Nucleus accumbens (tissue), 56 donors: ENCODE measurements at places on chromosomes 2 and 18.

DNA sequence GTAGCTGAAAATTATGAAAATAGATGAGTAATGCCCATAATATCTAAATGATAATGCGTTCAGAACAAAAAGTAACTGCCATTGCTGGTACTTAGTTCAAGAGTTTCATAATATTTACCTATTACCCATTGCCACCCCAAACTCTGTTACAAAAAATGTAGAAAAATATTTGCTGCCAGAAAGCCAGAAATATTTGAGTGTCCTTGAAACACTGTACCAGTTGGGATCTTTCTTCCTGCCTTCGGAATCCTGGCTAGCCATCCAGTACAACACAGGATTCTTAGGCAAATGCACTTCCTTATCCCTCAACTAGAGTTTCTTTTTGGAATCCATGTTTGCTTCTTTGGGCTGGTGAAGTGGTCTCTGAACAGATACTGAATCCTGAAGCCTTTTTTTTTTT, 207.1 kb downstream of the MCFD2 start:
- DNase-seq: no peak

DNA sequence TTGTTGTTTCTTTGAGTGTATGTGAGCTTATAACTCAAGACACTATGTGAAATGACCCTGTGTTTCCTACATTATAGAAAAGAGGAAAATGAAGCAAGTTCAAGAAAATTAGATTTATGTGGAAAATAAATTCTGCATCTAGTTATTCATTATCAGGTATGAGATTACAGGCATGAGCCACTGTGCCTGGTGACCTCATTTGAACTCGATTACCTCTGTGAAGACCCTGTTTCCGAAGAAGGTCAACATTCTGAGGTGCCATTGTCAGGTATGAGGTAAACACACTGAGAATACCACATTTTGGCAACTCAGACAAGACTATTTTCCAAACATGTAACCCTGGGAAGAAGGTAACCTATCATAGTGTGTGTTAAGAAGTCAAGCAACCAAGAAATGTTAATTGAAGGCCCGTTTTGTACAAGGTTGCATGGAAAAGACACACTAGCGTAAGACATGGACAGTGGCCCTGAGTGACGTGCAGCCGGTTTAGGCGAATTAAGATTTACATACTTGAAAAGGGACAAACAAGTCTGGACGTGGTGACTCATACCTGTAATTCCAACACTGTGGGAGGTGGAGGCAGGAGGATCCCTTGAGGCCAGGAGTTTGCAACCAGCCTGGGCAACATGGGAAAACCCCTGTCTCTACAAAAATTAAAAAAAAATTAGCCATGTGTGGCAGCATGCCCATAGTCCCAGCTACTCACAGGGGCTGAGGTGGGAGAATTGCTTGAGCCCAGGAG, 186.6 kb downstream of the NEDD4L start:
- DNase-seq: no peak

GRCh38 chr18:63236921-63237846, 82.4 kb downstream of the BCL2 start:
- no peak for DNase-seq

GRCh38 chr2:107380912-107381311, 445.8 kb upstream of the RGPD4 start:
- DNase-seq: no peak

GRCh38 chr2:127743477-127744026, 42.3 kb downstream of the SFT2D3 start:
- DNase-seq: no peak

- DNase-seq: no peak
Observed at GRCh38 chr18:55416791-55417190, 171.2 kb downstream of the TCF4 start.

DNA sequence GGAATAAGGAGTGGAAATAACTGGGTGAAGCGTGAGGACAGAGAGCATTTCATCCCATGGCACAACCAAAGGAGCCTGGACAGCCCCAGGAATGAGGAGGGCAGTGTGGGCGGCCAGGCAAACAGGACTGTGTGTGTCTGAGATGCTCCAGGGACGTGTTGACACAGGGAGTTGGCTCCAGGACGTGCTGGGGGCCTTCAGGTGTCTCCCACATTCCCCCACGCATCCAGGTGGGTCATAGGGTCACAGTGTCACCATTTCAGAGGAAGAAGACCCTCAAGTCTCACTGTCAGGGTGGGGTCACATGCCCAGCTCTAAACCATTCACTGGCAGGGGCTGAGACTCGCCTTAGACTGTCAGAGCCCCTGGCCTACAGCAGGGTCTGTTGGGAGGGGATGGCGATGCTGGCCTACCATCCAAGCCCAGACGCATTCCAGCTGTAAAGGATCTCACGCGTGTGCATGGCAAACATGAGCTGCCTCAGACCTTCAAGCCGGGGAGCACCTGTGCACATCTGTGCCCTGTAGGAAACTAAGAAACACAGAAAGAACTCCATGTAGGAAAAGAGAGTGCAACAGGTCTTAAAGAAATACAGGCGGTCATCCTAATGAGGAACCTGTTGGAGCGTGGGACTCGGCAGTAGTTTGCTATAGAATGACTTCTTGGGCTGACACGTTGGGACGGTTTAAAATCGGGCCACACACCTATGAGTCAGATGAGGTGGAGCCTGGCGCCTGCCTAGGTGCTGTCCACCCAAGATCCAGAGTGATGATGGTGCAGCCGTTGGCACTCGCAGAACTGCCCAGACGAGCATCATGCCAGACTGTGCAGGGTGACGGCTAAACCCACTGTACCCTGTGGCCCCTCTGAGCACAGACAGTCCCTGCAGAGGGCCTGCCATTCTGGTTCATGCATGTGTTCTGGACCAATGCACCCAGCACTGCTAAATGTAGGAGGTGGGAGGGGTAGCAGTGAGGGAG, 17.3 kb downstream of the PARD6G start:
- DNase-seq: no peak

DNA sequence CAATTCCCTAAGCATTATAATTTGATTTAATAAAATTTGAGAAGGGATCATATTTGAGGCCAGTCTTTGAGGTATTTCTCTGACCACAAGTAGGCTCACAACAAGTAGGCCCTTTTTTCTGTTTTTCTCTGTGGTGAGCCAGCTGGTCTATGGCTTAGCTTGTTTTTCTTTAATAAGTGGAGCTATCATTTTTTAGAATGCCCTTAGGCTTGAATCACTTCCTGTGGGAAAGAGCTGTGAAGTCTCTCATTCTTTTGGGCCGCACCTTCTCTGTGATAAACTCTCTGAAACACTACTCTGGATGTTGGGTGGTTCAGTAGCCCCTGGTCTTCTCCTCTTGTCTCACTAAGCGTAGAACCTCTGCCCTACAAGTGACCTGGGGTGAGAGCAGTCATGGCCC, 235.9 kb downstream of the SUCLG1 start:
- DNase-seq: no peak

GRCh38 chr2:232113821-232114220, 152.3 kb downstream of the DIS3L2 start:
- no peak for DNase-seq

GRCh38 chr2:127479219-127479825, 47.0 kb downstream of the IWS1 start:
- DNase-seq: no peak

- DNase-seq: no peak
Observed at GRCh38 chr2:96767135-96767871, 6.6 kb downstream of the CNNM4 start.

DNA sequence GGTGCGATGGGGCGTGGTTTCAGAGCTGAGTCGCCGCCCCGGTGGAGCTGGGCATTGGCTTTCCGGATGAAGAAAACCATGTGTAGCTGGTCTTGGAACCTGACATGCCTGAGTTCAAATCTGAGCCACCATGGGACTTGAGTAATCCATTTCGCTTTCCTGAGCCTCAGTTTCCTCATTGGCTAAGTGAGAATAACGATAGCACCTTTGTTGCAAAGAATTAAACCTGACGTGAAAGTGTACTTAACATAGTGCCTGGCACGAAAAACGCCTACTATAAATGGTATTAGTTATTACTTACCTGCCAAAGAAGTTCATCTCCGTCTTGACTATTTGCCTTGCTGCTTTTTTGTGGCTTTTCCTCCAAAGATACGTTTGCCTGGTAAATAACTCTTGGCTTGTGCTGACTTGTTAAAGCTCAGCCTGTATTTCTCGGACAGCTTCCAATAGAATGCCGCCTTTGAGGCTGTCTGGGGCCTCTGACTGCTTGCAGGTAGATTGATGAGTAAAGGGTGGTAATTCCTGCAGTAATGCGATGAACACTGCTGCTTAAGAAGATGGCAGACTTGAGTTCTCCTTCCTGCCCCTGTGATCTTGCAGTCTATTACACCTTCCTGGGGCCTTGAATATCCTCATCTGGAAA, 1.3 kb downstream of the CDCA7 start:
- DNase-seq: no peak

- no peak for DNase-seq
Observed at GRCh38 chr2:73259276-73259675, 25.0 kb downstream of the FBXO41 start.

- no peak for DNase-seq
Observed at GRCh38 chr2:201320701-201321100, 36.4 kb downstream of the FLACC1 start.

DNA sequence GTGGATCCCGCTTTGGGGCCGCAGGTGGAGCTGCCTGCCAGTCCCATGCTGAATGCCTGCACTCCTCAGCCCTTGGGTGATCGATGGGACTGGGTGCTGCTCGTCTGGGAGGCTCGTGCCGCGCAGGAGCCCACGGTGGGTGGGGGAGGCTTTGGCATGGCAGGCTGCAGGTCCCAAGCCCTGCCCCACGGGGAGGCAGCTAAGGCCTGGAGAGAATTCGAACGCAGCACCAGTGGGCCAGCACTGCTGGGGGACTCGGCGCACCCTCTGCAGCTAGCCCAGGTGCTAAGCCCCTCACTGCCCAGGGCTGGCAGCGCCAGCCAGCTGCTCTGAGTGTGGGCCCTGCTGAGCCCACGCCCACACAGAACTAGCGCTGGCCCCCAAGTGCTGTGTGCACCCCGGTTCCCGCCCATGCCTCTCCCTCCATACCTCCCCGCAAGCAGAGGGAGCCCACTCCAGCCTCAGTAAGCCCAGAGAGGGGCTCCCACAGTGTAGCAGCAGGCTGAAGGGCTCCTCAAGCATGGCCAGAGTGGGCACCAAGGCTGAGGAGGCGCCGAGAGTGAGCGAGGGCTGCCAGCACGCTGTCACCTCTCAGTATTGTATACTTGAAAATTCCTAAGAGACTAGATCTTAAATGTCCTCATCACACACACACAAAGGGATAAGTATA, 1654.2 kb upstream of the SLC39A10 start:
- DNase-seq: no peak

GRCh38 chr2:75605770-75606529, 40.6 kb upstream of the MRPL19 start:
- no peak for DNase-seq

GRCh38 chr2:159399716-159400415, 113.4 kb upstream of the WDSUB1 start:
- DNase-seq: no peak
